ENCODE measurements at places on chromosomes 7 and 10.
A peak's percentile ranks its signal among the peaks of the same experiment; 100 is the strongest.

- DNase-seq = no peak
Observed at GRCh38 chr7:43198599-43199090, 86.2 kb downstream of the HECW1 start.

GRCh38 chr7:21617916-21618390, 75.1 kb downstream of the DNAH11 start:
- peak; percentile 93 for DNase-seq

DNA sequence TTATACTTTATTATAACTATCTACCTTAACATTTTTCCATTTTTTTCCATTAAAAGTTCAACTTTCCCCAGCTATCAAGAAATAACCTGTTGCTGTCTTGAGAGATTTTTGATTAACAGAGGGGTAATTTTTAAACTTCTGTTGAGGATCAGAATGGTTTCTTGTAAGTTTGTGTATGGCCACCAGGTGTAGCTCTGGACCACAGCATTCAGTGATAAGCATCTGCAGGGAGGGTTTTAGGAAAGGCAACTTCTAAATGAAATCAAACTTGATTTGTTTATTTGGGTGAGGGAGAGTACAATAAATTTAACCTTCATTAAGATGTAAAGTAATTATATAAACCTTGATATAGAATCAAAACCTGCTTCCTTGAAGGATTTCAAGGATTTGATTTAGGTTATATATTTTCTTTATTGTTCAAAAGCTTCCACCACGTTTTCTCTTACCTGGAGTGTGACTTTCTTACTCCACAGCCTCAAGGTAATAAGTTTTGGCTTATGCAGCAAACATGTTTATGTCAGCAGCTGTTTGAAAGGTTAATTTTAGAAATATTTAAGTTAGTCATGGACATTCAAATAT, 153.3 kb downstream of the STK31 start:
- peak; percentile 55 for DNase-seq

DNA sequence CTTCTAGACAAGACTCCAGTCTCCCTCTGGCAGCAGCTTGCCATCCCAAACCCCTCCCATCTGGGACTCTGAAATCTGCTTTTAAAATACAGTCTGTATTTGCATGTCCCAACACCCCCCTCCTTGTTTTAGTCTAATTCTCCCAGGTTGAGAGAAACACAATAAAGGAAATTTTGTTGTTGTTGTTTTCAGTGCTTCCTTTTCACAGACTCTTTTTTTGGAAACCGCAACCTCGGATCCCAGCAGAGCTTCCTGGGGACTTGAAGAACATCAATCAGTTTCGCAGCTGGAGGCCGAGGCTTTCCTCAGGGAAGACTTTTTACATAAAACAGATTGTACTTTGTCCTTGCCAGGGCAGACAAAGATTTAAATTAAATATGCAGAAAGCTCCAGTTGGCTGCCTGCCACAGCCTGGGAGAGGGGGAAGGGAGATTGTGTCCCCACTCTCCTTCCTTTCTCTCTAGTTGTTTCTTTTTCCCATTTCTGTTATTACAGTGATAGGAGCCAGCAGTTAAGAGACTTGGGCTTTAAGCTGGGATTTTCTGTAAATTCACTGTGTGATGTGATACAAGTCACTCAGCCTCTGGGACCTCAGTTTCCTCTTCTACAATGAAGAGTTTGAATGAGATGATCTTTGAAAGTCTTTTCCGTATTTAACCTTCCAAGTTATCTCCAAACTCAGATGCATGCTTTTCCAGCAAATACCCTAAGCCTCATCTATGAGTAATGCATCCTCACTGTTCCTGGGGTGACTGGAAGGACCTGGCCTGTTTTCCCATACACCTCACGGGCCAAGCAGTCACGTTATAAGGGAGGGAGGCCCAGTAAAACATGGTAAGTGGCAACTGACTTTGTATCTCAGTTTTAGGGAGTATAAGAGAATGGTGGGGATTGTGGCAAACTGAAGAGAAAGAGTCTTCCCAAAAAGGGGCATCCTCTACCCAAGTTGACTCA, 192.3 kb downstream of the REEP3 start:
- DNase-seq = peak; percentile 52

DNA sequence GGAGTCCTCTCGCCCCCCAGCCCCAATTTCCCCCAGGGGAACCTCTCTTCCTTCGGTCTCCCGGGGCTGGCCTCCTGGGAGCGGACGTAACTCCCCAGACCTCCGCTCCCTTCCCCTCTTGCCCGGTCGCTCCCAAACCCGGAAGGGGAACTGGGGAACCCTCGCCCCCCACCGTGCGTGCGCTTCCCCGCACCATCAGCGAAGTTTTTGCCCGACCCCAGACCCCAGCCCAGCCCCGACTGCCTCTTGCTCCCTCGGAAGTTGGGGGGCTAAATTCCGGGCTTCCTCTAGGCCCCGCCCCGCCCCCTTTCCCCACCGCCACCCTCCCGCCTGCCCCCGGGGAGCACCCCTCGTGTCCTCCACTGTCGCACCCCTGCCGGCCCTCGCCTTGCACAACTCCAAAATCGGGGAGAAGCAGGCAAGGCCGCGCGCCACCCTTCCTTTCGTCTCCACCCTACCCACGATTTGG, 436 bp downstream of the GNB2 start:
- DNase-seq = no peak

DNA sequence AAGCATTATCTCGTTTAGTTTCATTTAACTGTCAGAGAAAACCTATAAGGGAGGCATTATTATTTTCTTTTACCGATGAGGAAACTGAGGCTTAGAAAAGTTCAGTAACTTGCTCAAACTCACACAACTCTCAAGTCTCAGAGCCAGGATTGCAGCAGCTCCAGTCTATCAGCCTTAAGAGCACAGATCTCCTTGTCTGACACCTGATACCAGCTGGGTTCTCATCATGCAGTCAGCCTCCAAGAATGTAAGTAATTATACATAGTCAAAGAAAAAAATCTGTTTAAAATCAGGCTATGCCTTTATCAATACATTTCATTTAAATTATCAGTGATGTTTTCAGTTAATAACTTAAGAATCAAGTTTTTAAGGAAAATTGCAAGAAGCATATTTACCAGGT, 236.6 kb upstream of the TCF7L2 start:
- no peak for DNase-seq

DNA sequence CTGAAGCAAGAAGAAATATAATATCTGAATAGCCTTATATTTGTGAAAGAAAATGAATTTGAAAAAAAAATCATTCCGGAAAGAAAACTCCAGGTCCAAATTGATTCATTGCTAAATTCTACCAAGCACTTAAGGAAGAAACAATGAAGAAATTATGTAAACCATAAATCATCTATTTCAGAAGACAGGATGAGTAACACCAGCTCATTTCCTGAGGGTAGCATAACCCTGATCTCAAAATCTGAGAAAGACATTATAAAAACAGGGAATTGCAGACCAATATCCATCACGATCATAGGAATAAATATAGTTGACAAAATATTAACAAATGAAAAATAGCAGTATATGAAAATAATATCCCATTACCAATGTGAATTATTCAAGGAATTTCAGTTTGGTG, 70.1 kb upstream of the RAB18 start:
- DNase-seq = no peak

DNA sequence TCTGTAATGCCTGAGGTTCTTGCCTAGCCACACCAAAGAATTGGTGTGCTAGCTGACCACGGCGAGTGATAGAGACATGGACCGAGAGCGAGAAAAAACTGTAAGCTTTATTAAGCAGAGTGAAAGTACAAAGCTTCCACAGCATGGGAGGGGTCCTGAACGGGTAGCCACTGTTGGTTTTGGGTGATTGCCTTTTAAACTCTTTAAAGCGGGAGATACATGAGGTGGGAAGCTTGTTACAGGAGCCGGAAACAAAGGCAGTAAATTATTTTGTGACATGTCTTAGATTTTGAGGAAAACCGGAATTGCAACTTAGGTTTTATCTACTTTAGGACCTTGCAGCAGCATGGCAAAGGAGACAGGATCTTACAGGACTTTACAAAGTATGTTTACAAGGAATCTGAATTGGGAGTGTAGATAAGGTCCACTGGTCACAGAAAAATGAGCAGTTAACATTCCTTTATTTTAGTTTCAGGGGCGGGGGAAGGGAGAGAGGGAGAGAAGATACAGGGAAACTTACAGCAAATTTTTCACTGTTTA, 252.7 kb upstream of the MBL2 start:
- no peak for DNase-seq

DNA sequence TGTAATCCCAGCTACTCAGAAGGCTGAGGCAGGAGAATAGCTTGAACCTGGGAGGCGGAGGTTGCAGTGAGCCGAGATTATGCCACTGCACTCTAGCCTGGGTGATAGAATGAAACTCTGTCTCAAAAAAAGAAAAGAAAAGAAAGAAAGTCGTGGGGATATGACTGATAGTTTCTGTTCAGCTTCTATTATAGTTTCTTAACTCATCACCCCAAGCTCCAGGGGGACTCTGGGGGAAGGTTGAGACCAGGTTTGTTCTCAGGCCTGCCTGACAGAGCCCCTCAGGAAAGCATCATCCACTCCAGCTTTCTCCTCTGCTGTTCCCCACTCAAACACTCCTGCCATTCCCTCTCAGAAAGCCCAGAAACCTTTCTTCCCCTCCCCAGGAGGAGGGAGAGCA, 542.4 kb upstream of the GALNT17 start:
- no peak for DNase-seq

- peak; percentile 11 for DNase-seq
Observed at GRCh38 chr10:5665373-5666007, 905 bp downstream of the ASB13 start.

GRCh38 chr7:135251496-135252391, 18.1 kb downstream of the STRA8 start:
- no peak for DNase-seq

- no peak for DNase-seq
Observed at GRCh38 chr10:74518061-74518460, 308.3 kb upstream of the KAT6B start.

DNA sequence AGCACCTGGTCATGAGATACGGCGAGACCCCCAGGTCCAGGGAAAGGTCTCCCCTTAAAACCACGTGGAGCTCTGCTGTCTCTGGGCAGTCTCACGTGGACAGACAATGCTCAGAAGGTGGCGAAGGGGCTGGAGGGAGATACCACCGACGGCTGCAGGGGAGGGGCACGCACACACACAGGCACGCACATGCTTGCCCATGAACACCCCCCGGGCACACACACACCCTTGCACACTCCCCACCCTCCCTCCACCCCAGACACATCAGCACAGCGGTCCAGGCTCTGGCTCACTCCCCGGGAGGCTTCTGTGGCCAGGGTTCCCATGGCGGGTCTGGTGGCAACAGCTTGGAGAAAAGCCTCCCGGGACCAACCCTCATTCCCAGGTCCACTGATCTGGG, 52.4 kb upstream of the TNRC18 start:
- no peak for DNase-seq

DNA sequence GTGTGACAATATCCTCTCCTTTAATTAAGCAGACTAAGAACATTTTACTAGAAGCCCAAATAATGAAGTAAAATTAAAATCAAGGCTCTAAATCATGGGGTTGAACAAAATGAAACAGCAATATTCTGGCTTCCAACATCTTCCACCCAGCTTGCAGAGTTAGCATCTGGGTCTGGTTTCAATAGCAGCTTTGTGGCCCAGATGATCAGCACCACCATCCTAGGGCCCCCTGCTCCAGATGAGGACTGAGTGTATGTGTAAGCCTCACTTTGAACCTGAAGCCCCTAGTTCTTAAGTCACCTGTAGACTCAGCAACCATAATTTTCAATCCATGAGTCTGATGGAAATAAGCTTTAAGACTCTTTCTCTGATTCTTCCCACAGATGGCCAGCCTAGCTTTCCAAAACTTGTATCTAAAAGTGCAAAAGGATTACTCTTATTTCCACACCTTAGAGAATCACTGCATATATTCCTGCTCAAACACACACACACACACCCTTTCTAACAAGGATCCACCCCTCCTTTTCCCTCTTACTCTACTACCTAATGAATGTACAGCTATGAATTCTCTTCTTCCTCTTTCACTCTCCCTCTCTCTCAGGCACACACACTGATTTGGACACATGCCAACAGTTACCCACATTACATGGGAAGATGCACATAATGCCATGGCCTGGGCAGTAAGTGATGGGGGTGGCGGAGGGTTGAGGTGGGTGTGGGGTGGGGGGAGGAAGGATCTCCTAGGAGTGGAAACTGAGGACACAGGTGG, 3.5 kb downstream of the DENND11 start:
- no peak for DNase-seq

DNA sequence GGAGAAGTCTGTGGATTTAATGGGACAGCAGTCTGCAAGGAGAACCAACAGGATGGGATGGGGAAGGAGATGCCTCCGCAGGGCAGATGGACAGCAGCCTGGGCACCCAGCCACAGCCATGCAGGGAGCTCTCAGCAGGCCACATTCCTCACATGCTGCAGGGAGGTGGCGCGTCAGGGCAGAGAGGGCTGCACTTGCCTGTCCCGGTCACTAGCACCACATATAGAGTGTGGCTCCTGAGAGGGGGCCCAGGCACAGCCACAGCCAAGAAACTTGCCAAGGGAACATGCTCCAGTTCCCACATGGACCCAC, 86.8 kb upstream of the ZMIZ1 start:
- no peak for DNase-seq

GRCh38 chr10:103592186-103593021, 98.9 kb downstream of the NEURL1 start:
- peak; percentile 24 for DNase-seq

GRCh38 chr7:99422186-99422585, 13.4 kb downstream of the BUD31 start:
- no peak for DNase-seq

DNA sequence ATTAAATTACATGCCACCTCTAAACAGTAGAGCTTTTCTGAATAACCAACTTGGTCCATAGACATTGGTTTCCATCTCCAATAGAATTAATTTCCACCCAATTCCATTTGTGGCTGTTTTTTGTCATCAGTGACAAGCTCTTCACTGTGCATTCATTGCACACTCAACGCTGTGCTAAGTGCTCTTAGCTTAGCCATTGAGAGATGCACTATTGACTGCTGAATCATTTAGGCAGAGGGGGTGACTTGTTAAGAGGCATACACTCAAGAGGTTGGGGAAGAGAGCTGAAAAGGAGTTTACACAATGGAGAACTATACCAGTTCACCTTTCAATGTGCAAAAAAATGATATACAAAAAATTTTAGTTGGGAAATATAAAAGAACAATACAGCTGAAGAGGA, 31.9 kb upstream of the CBLL1 start:
- DNase-seq = no peak

- DNase-seq = no peak
Observed at GRCh38 chr7:130940907-130941306, 206.9 kb upstream of the KLF14 start.

DNA sequence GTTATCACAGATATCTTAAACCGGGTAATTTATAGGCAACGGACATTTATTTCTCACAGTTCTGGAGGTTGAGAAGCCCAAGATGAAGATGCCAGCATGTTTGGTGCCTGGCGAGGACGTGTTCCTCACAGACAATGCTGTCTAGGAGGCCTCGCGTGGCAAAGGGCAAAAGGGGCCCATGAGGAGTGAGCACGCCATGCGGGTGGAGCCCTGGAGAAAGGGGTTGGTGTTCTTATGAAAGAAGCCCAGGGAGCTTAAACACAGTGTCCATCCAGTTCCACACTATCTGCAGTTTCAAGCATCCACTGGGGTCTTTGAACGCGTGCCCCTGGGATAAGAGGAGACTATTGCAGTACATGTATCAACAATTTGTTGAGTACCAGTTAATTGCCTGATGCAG, 51.4 kb downstream of the CXCL12 start:
- DNase-seq = no peak

GRCh38 chr7:95365151-95365550, 31.0 kb downstream of the PON3 start:
- no peak for DNase-seq

Data from LoVo (cell line).